ENCODE measurements at places on chromosomes 4 and X.

GRCh38 chr4:94959307-94959706, 201.6 kb downstream of the BMPR1B start:
- DNase-seq: no peak

DNA sequence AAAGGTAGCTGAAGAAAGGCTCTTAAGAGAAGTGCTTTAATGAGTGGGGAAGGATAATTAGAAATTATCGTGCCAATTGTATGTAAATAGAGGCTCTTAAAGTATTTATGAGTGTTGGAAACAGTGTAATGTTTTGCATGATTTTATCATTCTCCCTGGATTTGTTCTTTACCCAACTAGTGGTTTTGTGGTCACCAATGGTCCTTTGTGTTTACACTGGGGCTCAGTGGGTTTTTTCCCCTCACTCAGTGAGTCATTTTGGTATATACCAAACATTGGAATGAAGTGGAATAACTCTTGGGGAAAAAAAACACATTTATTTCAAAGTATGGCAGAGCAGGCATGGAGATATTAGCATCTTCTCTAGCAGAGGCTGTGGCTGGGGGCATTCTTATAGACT, 20.8 kb upstream of the LGI2 start:
- DNase-seq: no peak

DNA sequence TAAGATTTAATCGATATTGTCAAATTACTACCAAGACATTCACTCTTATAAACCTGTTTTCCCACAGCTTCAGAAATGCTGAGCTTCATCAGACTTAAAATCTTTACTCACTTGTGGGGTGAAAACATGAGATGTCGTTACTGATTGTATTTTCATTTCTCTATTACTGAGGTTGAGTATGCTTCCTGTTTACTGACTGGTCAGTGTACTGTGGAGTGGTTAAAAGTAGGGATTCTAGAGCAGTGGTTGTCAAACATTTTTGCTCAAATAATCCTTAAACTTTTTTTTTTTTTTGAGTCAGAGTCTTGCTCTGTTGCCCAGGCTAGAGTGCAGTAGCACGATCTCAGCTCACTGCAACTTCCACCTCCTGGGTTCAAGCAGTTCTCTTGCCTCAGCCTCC, 50.3 kb downstream of the NSUN7 start:
- DNase-seq: no peak

DNA sequence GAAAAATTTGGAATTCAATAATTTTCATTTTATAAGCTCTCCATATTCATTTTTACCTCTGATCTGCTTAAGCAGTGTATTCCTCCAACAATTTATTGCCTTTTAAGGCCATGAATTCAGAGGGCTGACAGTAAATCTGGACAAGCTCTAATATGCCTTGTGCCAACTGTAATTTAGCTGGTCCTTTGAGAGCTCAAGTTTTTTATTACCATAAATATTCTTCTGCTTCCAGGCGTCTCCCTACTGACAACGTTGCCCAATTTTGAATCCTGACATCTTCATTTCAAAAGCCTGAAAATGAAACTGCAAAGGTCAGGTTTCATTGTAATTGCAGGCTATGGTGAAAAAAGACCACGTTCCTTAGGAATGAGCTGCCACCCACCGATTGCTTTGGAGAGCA, 95.8 kb upstream of the GEMIN8 start:
- no peak for DNase-seq

GRCh38 chr4:164866817-164867490, 10.0 kb upstream of the APELA start:
- no peak for DNase-seq

GRCh38 chr4:74369855-74370254, 4.9 kb downstream of the EREG start:
- DNase-seq: no peak
